ENCODE measurements at places on chromosomes 5 and 9. TPM values are rescaled to one million over a fixed set of nuclear protein-coding genes. Genes with fewer than 3 reads are reported as not detected.

Gene TAF11L5
- not detected for total RNA-seq

Gene KCNV2
- not detected for total RNA-seq

Gene GPR151
- total RNA-seq, result not detected

Gene PCDHGA2
- total RNA-seq, result 10.2 TPM

Gene GTF2H2
- 38.4 TPM for total RNA-seq

Gene BTNL8
- total RNA-seq, result 0.47 TPM

Gene QSOX2
- 11.9 TPM for total RNA-seq

Gene CTXN3
- total RNA-seq, result 0.47 TPM

Gene INSYN2B
- 1.5 TPM for total RNA-seq

Gene CDX1
- total RNA-seq, result 0.18 TPM

Gene ORM2
- total RNA-seq, result not detected

All from metanephros (tissue), 2 donors.